Hematopoietic multipotent progenitor cell treated with erythropoietin and hydrocortisone succinate and interleukin-3 and kit ligand, for 8 days (in vitro differentiated cells): ENCODE measurements at places on chromosomes 3 and 15.

DNA sequence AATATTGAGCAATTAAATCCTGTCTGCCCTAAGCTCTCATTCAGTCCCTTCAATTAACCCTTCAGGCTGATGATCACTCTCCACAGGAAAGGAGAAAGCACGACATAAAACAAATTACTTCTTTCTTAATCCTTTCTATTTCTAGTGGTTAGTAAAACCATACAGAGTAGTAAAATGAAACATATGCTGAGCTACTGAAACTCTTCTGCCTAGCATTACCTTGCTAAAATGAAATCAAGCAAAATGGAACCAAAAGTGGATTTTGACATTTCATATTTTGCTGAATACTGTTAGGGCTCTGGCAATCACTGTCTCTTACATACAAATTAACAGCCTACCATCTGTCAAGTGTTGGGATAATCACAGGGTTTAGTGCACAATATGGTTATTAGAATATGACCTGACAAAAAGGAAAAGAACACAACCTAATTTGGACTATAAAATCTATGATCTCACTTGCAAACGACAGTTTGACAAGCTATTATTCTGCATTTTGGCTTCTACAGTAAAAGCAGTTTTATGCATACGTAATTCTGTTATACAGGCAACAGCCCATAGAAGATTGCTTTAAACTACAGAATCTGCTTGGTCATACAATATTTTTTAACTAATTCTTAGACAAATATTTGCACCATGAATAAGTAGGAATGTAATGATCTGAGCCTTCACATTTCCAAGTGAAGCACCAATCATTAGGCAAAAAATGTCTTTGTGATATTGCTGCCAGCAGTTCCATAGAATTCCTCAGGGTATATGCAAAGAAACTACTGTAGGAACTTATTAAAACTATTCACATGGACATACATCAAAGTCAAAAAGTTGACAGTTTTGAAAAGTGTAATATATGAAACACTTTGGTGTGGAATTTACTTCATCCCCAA, 105.0 kb downstream of the FHIT start:
- DNase-seq: no peak

DNA sequence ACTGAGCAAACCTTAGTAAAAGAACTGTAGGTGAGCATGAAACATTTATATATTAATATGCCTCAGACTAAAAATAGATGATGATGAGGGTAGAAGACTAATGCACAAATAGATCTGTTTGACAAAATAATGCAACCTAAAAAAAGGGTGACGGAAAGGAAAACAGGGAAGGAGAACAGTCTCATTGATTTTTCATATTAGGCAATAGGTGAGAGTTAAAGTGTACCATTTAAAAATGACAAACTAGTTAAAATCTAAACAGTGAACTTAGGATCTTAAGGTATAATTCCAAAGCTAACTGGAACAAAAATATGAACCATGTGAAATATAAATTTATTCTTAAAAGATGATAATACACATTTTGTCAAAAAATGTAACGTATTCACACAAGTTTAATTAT, 1347.6 kb downstream of the SI start:
- no peak for DNase-seq

GRCh38 chr3:168847291-168847883, 751.7 kb upstream of the GOLIM4 start:
- peak; percentile 51 for DNase-seq

DNA sequence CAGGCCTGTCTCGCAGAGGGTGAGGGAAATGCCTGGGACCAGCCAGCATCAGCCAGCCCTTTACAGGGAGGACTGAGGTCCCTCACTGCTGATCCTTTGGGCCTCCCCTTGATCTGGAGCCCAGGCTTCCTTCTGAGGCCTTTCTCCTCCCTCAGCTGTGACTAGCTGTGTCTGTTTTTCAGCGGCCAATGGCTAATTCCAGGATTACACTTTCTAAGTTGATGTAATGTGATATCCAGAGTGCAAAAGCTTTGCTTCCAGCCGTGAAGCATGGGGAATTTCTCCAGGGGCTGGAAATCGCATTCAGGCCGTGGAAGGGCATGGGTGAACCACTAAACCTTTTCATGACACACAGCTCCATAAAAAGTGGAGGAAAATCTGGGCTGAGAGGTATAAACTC, 157.6 kb downstream of the SHQ1 start:
- no peak for DNase-seq

GRCh38 chr3:64873400-64873799, 185.6 kb upstream of the ADAMTS9 start:
- DNase-seq: no peak

DNA sequence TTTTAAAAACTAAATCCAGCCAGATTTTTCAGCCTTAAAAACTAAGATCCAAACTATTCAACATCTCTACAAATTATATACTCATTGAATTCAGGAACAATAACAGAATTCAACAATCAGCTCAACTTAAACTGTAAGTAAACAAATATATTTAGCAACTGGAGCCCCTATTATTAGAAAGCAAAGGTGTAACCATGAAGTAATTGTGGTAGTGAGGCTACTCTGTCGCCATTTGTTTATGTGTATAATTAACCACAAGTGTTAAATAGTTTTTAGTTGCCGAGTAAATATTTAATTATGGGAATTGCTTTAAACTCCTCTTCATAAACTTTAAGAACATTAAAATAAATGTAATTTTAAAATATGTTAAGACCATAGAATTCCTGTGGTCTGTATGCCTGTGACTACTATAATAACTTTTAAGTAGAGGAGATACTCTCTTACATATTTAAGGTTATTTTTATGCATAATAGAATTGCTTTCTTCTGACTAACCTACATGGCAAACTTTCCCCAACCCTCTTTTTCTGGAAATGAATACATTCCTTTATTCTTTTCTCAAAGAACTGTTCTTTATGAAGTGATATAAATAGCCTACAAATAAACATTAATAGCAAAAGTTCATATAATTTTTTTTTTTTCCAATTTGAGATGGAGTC, 51.2 kb downstream of the MFN1 start:
- no peak for DNase-seq

DNA sequence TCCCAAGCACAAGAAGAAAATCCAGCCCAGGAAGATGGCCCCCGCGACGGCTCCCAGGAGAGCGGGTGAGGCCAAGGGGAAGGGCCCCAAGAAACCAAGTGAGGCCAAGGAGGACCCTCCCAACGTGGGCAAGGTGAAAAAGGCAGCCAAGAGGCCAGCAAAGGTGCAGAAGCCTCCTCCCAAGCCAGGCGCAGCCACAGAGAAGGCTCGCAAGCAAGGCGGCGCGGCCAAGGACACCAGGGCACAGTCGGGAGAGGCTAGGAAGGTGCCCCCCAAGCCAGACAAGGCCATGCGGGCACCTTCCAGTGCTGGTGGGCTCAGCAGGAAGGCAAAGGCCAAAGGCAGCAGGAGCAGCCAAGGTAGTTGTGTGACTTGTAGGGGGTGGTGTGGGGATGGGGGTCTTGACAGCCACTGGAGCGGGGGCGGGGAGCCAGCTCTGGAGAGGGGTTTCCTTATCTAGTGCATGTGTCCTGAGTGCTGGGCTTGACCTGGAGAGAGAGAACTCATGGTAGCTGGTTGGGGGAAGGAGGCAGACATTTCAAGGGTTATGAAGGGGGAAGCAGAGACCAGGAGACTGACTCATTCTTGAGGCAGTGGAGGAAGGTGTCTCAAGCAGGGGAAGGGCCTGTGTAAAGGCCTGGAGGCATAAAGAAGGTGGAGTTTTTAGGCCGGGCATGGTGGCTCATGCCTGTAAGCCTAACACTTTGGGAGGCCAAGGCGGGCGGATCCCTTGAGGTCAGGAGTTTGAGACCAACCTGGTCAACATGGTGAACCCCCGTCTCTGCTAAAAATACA, 6.2 kb downstream of the H1-8 start:
- no peak for DNase-seq

DNA sequence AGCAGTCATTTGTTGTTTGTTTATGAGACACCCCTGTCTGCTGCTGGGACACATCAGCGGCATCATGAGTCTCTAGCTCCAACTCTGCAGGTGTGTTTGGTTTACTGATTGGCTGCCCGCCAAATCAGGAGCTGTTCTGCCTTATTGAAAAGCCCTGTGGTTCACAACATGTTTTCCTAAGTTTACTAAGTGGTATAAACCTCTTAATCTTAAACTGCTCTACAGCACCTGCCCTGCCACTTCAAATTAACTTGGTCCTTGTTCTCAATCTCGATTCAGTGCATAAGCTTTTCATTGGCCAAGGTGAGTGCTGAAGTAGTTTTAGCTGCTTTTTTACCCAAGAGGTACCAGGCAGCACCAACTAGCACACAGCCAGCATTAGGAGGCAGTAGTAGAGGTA, 77.8 kb upstream of the WDR72 start:
- DNase-seq: no peak

DNA sequence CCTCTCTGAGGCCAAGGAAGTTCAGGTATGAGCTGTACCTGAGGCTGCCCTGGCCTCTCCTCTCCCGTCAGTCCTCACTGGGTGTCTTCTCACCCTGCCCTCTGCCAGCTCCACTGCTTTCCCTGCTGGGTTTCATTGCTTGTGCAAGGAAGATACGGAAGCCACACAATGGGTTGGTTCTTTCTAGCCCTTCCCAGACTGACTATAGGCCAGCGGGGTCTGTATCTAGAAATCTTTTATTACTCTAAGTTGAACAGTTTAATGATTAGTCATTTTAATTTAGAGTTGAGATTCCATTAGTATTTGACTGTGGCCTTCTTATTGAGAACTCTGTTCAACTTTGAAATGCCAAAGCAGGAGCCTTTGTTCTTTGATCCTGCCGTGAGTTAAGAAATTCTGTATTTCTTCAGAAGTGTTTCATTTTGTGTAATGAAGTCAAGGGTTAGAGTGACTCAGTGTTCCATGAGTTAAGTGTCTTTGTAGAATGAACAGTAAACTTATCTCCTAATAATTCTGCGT, 16.2 kb downstream of the C3orf62 start:
- DNase-seq: no peak

- DNase-seq: peak; percentile 2
Observed at GRCh38 chr15:32104061-32104995, 74.0 kb downstream of the CHRNA7 start.

DNA sequence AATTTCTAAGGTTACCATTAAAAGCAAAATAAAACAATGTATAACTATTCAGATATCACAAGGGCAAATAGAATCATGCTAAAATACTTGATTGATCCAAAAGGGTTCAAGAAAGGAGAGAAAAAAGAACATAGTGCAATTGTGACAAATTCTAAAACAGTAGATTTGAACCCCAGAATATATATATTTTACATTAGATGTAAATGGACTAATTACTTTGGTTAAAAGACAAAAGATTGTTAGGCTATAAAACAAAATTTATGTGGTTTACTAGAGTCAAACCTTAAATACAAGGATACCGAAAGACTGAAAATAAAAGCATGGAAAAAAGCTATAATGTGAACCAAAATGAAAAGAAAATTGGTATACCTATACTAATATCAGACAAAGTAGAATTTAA, 129.3 kb downstream of the ADAMTSL3 start:
- no peak for DNase-seq

GRCh38 chr15:93467337-93467736, 378.3 kb upstream of the RGMA start:
- no peak for DNase-seq

DNA sequence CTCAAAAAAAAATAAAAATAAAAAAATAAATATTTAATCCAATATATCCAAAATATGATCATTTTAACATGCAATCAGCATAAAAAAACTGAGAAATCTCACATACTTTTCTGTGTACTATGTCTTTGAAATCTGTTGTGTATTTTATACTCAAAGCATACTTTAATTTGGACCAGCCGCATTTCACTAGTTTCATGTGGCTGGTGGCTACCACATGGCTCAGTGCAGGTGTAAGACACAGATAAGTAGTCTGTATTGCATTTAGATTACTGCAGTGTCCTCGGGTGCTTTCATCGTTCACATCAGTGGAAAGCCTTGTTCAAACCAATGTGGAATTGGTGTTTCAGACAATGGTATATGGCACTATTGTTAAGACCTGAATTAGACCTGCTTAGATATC, 11.0 kb downstream of the CRTC3 start:
- DNase-seq: peak; percentile 82

GRCh38 chr15:26421065-26421464, 351.8 kb downstream of the GABRB3 start:
- DNase-seq: no peak

- no peak for DNase-seq
Observed at GRCh38 chr15:89672221-89673164, 6.7 kb downstream of the PLIN1 start.

DNA sequence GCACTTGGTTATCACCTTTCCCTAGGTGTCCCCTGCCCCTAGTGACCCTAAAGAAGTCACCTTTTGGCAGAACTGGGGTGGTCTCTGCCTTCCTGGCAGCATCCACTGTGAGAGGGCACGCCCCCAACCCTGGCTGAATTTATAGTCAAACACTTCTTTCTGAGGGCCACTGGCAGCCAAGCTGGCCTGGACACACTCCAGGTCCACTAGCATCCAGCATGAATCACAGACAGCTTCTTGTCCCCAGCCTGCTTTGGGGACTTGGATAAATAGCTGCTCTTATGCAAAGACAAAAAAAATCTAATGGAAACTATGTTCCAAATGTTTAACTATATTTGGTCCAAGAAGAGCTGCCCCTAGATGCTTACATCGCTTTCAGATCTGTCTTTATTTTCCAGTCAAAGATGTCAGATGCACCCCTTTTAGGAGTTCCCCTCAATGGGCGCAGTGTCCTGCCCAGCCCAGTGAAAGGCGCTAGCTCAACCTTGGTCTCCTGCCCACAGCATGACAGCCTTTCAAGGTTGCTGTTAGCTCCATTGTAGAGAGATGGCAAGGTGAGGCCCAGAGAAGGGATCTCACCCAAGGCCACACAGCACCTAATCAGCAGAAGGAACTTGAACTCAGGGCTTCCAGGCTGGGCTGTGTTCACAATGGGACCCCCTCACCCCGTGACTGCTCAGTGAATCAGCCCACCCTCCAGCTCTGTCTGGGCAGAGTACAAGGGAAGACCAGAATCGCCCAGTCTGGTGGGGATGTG, 7.0 kb downstream of the RASL12 start:
- no peak for DNase-seq

- no peak for DNase-seq
Observed at GRCh38 chr3:5305684-5305989, 118.1 kb downstream of the EDEM1 start.

- no peak for DNase-seq
Observed at GRCh38 chr15:49064884-49065283, 18.6 kb upstream of the SECISBP2L start.

DNA sequence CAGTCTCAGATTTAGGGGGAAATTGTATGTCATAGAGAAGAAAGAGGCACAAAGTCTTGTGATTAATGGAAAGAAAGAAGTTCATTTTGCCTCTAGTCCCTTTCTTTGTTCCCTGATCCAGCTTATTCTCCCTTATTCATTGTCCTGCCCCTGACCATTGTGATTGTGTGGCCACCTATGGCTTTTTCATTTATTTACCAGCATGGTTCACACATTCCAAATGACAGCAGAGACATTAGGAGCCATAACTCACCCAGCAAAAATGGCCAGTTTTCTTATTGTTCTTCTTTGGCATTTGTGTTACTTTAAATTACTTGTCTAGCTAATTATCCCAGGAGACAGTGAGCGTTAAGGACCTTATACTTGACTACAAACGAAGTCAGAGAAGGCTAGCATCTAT, 36.3 kb upstream of the SGO1 start:
- no peak for DNase-seq
